ENCODE measurements at places on chromosomes 6 and 20. TPM values are rescaled to one million over a fixed set of nuclear protein-coding genes. Genes with fewer than 3 reads are reported as not detected.

DNA sequence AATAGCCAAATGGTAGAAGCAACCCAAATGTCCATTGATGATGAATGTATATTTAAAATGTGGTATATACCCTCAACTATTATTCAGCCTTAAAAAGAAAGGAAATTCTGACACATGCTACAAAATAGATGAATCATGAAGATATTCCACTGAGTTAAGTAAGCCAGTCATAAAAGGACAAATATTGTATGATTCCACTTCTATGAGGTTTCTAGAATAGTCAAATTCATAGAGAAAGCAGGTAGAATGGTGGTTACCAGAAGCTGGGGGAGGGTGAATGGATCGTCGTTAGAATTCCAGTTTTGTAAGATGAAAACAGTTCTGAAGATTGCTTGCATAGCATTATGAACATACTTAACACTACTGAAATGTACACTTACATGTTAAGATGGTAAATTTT lies 214.3 kb upstream of the MYLIP start:
- DNase-seq: no peak

DNA sequence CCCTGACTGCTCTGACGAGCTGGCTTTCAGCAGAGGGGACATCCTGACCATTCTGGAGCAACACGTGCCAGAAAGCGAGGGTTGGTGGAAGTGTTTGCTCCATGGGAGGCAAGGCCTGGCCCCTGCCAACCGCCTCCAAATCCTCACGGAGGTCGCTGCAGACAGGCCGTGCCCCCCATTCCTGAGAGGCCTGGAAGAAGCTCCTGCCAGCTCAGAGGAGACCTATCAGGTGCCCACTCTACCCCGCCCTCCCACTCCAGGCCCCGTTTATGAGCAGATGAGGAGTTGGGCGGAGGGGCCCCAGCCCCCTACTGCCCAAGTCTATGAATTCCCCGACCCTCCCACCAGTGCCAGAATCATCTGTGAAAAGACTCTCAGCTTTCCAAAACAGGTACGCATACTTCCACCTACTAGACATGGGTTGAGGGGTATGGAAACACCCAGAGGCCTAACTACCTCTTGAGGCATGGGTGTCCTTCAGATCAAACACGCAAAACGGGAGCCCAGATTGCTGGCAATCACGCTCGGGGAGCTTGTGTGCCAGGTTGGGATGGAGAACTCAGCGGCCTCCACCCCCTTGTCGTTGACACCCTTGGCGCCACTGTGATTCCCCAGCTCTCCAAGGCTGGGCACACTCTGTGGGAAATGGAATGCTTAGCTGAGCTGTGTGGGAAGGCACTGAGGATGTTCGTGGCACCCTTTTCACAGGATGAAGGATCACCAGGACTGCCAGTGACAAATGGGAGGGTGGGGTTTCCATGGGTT lies 25.3 kb downstream of the CASS4 start:
- no peak for DNase-seq

DNA sequence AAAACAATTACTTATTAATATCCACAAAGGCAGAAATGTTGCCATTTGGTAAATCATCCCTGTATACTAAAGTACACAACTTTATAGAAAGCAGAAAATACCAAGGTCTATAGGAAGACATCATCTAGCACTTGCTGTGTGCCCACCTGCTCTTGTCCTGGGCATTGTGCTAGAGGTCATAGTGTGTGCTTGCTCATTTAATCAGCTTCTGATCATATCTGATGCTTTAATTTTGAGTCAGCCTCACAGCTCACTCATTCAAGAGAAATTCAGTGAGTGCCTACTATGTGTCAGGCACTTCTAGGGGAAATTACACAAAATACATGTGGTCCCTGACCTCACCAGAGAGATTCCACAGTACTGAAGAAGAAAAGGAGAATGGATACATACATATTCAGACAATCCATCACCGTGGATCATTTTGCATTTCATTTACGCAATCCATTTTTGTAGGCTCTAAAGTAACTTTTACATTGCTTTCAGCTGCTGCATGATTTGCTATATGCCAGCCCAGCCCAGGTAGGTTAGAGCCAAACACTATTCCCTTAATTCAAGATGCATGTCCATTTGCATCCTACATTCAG lies 167.9 kb upstream of the MCHR2 start:
- no peak for DNase-seq

The OPRM1 gene
- not detected for total RNA-seq

DNA sequence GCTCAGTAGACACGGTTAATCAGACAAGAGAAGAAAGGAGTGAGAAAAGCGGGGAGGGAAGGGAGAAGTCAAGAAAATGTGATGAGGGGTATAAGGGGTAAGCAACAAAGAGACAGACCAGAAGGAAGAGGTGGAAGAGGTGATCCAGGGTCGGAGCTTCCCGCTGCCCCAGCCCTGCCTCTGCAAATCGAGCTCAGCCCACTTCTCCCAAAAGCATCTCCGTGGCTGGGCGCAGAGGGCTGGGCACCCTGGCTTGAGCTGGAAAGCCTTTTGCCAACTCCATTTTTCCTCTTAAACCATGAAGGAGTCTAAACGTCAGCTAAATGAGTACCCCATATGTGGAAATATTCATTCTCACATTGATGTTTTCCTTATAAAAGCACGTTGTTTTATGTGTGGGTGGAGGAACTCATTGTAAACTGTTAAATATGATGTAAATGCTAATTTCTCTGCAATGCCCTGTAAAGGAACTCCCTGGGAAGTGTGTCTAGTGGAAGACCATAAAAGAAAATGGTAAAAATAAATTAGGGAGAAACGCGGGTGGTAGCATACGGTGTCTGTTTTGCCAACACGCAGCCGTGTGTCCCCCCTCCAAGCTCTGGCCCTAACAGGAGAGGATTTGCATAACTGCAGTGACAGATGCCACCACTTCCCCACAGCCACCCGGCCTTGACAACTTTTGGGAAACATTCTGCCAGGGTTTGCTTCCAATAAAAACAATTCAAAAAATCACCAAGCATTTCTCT lies 55.2 kb upstream of the MAFB start:
- DNase-seq: no peak

GRCh38 chr20:1775117-1775516 lies 117.5 kb upstream of the SIRPG start:
- no peak for DNase-seq

The CNR1 gene
- total RNA-seq: 17.7 TPM

GRCh38 chr6:166488701-166489100 lies 97.8 kb downstream of the RAMACL start:
- no peak for DNase-seq

DNA sequence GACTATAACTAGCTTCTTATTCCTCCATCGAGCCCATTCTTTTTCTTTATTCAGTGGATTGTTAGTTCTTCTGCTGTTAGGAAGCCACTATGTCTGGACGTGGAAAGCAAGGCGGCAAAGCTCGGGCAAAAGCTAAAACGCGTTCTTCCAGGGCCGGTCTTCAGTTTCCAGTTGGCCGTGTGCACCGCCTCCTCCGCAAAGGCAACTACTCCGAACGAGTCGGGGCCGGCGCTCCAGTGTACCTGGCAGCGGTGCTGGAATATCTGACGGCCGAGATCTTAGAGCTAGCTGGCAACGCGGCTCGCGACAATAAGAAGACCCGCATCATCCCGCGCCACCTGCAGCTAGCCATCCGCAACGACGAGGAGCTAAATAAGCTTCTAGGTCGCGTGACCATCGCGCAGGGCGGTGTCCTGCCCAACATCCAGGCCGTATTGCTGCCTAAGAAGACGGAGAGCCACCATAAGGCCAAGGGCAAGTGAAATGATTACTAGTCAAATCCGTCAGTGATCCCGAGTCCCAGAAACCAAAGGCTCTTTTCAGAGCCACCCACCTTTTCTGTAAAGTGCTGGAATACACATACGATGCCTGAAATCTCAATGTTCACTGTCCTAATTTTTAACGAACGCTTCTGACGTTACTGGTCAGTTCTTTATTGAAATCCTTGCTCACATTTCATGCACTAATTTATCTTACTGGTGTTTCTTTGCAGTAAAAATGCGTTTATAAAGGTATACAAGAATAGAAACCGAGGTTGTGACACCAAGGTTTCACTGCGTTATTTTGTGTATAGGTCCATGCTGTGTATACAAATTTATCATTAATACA lies 129.9 kb downstream of the HFE start:
- DNase-seq: peak; percentile 80

Measured in lower leg skin (tissue), 4 donors.